Type B pancreatic cell (in vitro differentiated cells): ENCODE measurements at places on chromosomes 4 and X. TPM values are rescaled to one million over a fixed set of nuclear protein-coding genes. Genes with fewer than 3 reads are reported as not detected.

DNA sequence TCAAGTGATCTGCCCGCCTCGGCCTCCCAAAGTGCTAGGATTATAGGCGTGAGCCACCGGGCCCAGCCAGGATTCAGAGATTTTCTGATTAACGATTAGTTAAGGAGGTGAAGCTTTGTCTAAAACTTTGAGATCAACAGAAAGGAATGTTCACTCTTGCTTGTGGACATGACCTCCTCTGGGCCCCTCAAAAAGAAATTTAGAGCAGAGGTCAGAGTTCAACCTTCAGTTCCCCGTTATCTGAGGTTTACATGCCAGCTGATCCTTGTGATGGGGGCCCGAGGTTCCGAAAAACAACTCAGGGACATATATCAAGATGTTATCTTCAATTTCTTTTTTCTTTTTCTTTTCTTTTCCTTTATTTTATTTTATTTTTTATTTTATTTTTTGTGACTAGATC lies 54.6 kb downstream of the DDX3X start:
- no peak for DNase-seq

GRCh38 chrX:28638775-28639174 lies 51.5 kb downstream of the IL1RAPL1 start:
- DNase-seq = no peak

DNA sequence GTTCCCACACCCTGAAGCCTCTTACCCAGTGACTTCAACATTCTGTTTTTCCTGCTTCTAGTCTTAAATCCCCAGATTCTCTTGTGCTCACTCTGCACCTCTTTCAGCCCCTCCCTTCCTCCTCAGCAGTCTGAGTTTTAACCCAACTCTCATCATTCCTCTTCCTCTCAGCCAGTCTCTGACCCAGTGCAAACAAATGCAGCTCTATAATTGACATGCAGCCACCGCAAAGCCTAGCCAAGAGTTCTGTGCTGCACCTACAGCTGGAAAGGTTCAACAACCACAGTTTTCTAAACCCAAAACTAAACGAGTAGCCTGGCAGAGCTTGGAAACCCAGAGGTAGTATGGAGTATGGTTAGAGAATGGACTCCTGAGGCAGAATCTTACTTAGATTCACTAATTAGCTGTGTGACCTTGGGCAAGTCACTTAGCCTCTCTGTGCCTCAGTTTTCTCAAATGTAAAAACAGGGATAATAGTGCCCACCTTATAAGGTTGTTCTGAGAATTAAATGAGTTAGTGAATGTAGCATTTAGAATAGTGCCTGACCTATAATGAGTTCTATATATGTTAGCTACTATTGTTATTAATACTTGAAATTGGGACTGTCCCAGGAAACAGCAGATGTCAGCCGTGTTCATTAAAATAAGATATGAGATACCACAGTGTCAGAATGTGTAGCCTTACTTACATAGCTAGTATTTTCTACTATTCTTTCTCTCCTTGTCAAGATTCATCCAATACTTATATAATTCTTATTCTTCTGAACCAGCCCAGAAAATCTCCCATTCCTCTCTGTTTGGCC lies 3.5 kb downstream of the TMEM154 start:
- no peak for DNase-seq

DNA sequence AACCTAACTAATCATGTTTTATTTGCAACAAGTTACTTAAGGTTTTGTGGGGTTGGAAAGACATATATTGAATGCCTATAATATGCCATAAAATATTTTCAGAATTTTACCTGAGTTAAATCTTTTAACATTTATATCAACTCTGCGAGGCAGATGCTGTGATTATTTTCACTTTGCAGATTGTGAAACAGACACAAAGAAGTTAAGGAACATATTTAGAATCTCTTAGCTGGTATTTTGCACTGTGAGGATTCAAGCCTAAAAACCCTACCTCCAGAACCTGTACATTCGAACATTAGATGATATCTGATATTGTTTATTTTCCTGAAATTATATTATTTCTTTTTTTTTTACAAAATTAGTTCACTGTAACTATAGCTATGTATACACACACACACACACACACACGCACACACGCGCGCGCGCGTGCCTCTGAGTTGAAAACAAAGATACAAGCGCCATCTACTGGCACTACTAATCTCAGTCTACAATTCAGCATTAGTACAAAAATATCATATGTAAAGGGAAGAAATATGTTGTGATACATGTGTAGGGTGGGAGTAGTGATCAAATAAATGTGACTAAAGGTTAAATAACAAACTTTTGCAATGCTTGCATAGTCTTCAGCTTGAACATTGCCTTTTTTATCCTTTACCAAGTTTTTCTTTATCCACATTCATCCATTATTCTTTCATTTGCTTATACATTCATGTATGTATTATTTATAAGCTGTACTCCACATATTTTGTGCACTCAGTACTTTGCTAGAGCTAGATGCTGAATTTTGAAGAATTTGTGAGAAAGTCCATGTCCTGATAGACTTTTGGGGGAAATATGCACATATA lies 61.5 kb downstream of the ANXA10 start:
- DNase-seq = peak; percentile 73

GRCh38 chr4:17558941-17559708 lies 17.9 kb upstream of the LAP3 start:
- no peak for DNase-seq

DNA sequence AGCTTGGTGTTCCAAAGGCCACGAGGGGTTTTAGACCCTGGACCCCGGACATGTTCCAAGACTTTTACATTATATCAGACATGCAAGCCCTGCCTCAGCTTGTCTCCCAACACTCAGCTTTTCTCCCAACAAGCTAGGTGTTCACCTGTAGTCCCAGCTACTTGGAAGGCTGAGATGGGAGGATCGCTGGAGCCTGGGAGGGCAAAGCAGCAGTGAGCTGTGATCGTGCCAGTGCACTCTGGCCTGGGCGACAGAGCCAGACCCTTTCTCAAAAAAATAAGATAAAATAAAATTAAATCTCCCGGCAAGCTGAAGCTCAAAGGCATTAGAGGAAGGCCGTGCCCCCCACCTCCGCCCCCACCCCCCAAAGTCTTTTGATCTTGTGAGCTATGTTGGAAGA lies 13.7 kb downstream of the CTAG1A start:
- no peak for DNase-seq

DNA sequence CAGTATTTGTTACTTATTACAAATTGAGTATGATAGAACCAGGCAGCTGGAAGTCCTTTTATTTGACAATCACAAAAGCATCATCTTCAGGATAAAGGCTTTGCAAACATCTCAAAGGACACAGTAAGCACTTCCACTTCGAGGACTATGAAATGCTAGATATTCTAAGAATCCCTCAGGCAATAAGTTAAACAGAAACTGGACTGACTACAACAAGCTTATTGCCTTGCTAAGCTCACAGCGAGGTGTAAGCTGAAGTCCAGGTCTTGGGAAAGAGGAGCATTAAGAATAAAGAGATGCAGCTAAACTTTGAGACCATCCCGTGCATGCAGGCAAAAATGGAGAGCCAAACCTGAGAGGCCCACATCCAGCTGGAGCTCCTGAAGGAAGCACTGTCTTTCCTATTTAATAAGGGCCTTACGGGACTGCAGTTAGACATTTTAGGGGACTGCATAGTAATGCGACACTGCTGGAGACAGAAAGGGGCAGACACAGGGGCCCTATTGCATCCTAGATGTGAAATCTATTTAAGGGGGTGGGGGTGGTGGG lies 38.7 kb downstream of the DCHS2 start:
- DNase-seq = no peak

DNA sequence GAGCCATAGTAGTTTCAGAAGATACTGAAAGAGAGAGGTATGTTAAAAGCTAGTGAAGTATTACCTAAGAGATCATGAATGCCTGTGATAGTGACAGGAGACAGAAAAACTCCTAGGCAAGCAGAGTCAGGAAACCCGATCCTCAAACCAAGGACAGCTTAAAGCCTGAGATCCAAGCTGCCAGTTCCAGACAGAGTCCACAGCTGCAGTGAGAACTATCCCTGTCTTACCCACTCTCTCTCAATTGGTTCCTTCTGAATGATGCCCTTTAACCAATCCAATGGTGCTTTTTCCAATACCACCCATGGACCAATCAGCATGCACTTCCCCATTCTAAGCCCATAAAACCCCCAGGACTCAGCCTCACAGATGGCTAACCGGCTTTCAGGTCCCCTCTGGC lies 90.4 kb upstream of the PCDH10 start:
- DNase-seq = no peak

GRCh38 chrX:64169988-64170387 lies 35.5 kb downstream of the AMER1 start:
- DNase-seq = no peak

- DNase-seq = no peak
Measured at GRCh38 chrX:54413753-54414152, 26.5 kb upstream of the TSR2 start.

DNA sequence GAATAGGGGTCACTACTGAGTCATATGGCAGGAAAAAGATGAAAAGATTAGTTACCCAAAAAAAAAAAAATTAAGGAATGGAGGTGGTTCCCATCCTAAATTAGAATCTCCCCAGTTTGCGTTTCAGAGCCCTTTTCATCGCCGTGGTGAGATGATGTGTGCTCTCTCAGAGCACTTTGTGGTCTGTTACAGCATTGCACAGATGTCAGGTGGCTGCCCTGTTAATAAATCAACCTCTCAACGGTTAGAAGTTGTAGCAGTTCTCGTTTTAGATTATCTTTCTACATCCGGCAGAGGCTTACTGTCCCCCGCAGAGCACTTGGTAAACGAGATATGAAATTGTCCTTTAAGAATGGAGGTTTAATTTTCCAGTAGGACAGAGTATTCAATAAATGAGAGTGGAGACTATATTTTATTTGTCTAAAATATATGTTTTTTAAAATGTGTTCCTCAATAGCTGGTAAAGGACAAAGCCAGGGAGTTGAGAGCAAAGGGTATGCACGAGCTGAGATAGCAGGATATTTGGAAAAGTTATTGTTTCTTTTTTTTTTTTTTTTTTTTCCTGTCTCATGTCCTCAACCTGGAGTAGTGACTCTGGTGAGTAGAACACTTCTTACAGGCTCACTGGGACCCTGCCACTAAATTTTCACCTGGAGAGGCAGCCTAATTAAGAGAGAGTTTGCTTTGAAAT lies 26.9 kb downstream of the AFF1 start:
- DNase-seq = no peak

GRCh38 chr4:152968806-152969394 lies 32.8 kb downstream of the FHDC1 start:
- no peak for DNase-seq

GRCh38 chr4:36237366-36238313 lies 6.7 kb downstream of the ARAP2 start:
- no peak for DNase-seq

- DNase-seq = no peak
Measured at GRCh38 chr4:30269850-30270249, 450.3 kb upstream of the PCDH7 start.

- no peak for DNase-seq
Measured at GRCh38 chr4:110628663-110629213, 5.9 kb upstream of the PITX2 start.

DNA sequence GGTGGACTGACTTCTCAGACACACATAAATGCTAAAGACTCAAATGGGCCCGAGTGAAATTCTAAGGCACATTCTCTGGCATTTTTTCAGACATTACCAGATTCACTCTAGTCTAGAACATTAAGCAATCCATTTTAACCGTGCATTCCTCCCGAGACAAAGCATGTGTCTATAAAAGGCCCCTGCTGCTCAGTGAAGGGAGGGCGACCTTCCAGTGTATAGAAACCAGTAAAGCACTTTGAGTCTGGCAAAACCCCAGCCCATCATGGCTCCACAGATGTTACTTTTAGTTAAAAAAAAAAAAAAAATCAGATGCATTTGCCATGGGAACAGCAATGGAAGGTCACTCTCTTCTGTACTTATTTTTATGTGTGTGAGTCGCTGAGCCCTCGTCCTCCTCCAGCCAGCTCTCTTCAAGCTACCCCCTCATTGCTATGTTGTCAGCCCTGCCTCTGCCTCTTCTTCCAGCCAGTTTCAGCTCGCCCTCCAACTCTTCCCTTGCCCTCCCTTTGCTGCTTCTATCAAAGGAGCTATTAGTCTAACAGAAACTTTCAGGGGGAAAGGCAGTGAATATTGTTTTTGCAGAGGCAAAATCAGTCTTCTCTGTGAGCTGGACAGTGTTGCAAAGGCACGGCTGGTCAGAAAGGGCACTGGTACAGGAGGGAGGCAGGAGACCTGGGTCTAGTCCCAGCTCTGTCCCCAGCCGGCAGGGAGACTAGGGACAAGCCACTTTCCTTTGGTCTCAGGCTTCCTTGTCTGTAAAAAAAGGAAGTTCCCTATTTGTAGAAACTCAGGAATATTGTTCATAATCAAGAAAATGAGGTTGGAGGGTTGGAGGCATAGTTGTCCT lies 644.2 kb downstream of the ZNF674 start:
- no peak for DNase-seq

GRCh38 chr4:76219299-76220055 lies 5.9 kb upstream of the SCARB2 start:
- no peak for DNase-seq

- no peak for DNase-seq
Measured at GRCh38 chr4:80419946-80420345, 84.4 kb downstream of the CFAP299 start.

DNA sequence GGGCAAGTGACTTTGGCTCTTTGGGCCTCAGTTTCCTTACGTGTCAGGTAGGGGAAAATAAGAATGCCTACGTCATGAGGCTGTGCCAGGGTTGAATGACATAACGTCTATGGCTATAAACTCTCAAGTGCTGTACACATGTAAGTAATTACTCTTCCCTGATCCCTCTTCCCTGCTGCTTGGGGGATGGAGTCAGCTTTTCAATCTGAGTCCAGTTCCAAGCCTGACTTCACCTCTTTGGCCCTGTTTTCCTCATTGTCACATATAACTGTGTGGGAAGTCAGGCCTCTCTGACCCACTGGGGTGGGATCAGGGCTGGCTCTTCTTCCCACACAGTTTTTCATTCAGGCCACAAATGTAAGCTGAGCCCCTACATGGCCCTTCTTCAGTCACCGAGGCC lies 11.4 kb upstream of the CITED1 start:
- DNase-seq = no peak

DNA sequence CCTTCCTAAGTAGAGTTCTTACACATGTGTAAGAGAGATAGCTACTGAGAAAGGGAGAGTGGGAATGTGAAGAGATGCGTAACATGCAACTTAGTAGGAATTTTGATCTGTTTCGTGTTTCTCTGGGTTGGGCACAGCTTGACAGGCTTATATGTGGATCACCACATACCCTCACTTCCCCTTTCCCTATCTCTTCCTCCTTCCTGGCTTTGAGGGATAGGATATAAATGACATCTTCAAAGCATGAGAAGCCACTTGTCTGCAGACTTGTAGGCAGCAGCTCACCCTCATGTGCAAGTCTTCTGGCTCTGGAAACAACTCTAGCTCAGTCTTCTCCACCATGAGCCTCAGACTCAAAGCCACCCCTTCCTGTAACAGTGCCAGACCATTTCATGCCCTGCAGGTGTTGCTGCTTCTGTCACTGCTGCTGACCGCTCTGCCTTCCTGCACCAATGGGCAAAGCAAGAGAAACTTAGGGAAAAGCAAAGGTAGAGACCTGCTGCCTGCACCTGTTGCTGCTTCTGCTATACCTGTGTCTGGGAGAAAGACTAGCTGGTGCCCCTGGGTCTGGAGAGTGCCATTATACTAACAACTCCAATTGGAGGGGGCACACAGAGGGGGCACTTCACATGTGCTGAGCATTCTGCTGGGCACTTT lies 5.4 kb upstream of the PF4V1 start:
- no peak for DNase-seq

The CCKAR gene
- 4.3 and 13.7 TPM in 2 replicates for total RNA-seq

The SPRY1 gene
- 52.3 and 61.3 TPM in 2 replicates for total RNA-seq

The RNF175 gene
- 0.38 and 11.3 TPM in 2 replicates for total RNA-seq

The PABPC1L2B gene
- 0.17 TPM in 1 of 2 replicates, not detected in the other for total RNA-seq

The PCDH19 gene
- 61.6 and 122 TPM in 2 replicates for total RNA-seq

The FGFBP2 gene
- total RNA-seq = not detected in 2 replicates

The VMA21 gene
- total RNA-seq = 26.6 and 40.7 TPM in 2 replicates

The TMSB15B gene
- total RNA-seq = 13.2 and 23.0 TPM in 2 replicates

The HDAC6 gene
- total RNA-seq = 104 and 151 TPM in 2 replicates

The NAT8L gene
- total RNA-seq = 9.6 and 14.9 TPM in 2 replicates
